ENCODE measurements at places on chromosomes 12 and 14.

GRCh38 chr12:90854136-90854689 is 100.8 kb downstream of the CCER1 start:
- DNase-seq: peak; percentile 34

- peak; percentile 37 for DNase-seq
These were observed 67.2 kb downstream of the SCARB1 start for GRCh38 chr12:124796303-124796960.

GRCh38 chr12:8699714-8700113 is 1.9 kb downstream of the RIMKLB start:
- DNase-seq: no peak

DNA sequence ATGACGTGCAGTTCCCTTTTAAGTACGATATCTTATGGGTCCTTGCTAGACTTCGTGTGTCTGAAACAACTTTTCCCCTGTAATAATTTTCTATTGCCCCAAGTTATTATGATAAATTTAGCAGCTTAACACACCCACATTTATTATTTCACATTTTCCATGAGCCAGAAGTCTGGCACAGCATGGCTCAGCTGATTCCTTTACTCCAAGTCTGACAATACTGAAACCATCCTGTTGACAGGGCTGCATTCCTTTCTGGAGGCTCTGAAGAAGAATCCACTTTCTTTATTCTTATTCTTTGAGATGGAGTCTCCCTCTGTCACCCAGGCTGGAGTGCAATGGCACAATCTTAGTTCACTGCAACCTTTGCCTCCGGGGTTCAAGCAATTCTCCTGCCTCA is 80.9 kb downstream of the DENND5B start:
- DNase-seq: no peak

DNA sequence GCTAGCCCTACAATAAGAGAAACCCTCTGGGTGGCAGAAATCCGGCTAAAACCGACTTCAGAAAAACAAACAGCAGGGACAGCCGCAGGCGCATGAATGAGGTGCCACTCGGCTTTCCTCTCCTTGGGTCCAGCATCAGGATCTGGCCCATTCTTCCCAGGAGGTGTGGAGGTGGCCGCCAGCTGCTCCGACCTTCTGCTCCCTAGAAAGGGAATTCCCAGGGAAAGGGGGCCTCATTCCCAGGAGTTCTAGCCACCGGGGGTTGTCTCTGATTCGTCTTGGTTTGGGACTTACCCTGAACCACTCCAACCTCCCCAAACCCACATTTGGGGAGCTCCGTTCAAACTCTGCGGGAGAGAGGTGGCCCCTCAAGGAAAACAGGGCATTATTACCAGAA is 13.0 kb downstream of the PAPLN start:
- DNase-seq: no peak

- no peak for DNase-seq
These were observed 17.5 kb downstream of the EVL start for GRCh38 chr14:100082723-100083122.

GRCh38 chr12:95874452-95874851 is 15.7 kb downstream of the SNRPF start:
- DNase-seq: no peak

DNA sequence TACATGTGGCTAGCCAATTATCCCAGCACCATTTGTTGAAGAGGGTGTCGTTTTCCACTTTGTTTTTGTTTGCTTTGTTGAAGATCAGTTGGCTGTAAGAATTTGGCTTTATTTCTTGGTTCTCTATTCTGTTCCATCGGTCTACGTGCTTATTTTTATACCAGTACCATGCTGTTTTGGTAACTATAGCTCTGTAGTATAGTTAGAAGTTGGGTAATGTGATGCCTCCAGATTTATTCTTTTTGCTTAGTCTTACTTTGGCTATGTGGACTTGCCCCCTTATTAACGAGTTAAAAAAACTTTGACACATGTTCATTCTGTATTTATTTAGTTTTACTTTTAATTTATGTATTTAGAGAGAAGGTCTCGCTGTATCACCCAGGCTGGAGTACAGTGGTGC is 120.4 kb downstream of the ADCK1 start:
- DNase-seq: no peak

DNA sequence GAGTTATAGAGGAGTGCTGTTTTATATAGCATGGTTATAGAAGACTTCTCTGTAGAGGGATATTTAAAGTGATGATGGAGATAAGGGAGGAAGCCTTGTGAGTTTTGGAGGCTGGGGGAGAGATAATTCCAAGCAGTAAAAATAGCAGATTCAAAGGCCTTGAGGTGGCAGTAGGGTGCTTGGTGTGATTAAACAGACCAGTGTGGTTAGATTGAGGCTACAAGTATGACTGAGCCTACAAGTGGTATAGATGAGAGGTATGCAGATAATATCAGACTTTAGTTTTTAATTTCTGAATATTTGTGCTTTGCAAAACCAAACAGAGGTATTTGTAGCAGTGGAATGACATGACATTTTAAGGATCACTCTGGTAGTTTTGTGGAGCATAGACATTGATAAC is 20.3 kb downstream of the FANCM start:
- peak; percentile 55 for DNase-seq

GRCh38 chr14:64510825-64511671 is 6.5 kb downstream of the ZBTB1 start:
- peak; percentile 69 for DNase-seq

- no peak for DNase-seq
These were observed 153.7 kb downstream of the TSPAN9 start for GRCh38 chr12:3230758-3231375.

DNA sequence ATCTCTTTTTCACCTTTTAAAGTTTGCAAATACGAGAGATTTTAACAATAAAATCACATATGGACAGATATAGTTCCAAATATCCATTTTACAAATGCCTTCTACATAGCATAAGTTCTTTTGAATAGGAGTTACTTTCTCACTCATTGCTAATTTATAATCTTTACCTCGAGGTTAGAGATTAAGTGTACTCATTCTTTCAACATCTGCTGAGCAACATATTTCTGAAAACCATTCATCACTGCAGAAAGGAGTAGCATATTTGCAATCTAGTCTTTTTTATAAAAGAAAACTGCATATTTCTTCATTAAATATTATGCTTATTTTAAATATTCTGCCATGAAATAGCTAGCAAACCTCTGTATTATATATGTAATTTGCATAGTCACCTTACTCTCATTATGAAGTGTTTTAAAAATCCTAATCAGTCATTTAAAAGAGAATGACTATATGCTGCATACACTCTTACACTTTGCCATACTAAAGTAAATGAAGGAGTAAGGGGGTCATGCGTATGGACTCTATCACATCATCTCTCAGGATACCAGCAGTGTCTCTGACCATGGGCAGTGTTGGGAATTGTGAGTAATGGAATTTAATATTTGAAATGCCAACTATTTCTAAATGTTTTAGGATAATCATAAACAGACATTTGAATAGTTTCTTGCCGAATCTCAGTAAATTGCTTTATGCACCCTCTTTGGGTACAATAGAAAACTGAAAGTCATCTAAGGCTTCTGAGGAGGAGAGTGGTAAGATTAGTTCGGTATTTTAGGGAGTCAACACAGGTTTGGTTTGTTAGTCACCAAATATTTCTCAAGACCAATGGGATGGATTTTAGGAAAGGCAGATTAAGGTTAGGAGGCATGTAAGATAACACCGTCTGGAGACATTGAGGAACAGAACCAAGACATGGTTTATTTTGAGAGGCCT is 524.8 kb upstream of the ATP2B1 start:
- DNase-seq: no peak
